Dermis blood vessel endothelial cell (primary cell): ENCODE measurements at places on chromosomes 7 and 10. TPM values are rescaled to one million over a fixed set of nuclear protein-coding genes. Genes with fewer than 3 reads are reported as not detected.

DNA sequence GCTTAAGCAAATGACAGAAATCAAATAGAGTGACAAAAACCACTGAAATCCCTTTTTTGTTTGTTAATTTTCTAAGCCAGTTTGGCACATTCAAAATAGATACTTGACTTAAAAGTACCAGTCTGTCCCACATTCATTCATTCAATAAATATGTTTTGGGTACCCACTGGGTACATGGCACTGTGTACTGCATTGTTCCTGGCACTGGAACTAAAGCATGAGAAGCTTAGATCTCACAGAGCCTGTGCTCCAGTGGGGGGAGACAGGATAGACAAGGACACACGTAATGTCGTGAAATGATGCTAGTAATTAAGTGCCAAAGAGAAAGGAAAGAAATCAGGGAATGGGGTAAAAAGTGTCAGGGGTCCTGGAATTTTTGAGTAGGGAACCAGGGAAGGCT is 13.0 kb downstream of the MTURN start:
- no peak for DNase-seq

DNA sequence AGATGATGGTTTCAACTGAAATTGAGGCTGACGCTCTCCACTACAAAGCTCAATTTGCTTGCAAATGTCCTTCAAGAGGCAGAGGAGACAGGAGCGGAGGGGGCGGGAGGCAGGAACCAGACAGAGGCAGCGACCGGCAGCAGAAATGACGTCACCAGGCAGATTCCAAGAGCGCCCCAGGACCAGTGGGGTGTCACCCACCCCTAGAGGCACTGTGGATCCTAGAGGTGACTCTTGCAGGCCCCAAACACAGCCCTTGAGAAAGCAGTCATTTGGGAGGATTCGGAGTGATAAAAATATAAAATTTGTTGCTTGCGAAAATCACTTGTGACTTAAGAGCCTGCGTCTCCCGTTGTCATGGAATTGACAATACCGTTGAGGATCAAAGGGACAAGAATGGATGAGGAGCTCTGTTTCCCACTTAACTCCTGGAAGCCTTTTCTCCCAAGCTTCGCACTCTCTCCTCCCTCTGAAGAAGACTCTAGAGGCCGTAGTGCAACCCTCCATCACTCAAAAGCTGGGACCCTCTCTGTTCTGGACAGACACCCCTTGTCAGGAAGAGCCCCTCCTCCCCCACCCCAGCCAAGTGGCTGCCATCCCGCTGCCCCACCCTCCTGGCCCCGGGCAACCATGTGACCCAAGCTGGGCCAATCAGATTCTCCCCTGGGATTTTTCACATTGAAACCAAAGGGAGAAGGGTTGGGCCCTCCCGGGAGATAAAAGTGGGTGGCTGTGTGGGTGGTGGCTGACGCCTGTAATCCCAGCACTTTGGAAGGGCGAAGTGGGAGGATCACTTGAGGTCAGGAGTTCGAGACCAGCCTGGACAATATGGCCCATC is 16.3 kb upstream of the SLC29A4 start:
- DNase-seq, result no peak

DNA sequence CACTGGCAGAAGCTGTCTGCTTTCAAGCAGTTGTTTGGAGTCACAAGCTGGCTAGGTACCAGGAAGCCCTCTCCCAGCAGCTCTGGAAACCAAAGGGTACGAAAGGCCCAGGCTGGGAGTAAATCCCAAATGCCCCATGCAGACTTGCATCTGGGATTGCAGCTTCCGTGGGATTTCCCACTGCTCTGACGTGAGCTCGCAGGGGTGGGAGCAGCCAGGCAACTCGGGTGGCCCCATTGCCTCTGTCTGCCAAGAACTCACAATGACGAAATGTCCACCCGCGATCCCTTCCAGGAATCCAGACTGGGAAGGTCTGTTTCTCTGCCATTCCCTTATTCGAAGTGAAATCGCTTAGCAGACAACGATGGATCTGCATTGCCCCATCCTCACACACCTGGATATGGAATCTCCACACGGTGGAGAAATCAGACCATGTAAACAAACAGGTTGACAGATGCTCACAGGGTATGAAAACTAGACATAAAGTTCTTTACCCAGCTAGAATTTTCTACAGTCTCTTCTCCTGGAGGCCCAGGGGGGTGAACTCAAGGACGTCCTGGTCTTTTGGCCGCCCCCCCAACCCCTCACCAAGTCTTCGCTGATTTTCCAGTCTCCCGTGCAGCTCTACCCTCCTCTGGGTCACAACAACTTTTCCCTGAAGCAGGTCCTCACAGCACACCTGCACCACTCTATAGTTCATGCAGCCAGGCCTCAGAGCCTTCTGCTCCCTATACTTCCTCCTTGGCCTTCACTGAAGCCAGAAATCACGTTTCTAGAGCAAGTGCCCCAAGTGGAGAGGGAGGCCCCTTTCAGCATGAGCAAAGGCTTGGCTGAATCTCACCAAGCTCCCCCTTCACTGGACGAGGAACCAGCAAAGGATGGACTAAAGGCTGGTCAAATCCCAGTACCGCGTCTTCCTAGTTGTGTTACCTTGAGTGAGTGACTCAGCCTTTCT is 20.0 kb downstream of the SH3PXD2A start:
- DNase-seq, result no peak

- no peak for DNase-seq
Observed at GRCh38 chr10:93518531-93518930, 22.1 kb downstream of the CEP55 start.

DNA sequence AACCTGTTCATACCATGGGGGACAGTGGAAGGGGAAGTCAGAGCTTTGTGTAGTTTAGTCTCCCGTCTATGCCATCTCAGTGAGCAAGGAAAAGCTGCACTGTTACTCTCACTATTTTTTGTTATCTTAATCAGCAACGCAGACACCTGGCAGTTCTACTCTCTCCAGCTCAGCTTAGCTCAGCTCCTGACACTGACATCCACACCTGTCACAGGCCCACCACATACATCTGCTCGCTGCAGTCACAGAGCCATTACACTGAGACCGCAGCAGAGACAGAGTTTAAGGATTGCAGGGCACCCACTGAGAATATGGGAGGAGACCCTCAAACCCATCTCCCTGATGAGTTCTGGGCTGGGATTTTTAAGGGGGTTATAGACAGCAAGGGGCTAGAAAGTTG is 257.3 kb upstream of the AKR1E2 start:
- DNase-seq, result no peak

DNA sequence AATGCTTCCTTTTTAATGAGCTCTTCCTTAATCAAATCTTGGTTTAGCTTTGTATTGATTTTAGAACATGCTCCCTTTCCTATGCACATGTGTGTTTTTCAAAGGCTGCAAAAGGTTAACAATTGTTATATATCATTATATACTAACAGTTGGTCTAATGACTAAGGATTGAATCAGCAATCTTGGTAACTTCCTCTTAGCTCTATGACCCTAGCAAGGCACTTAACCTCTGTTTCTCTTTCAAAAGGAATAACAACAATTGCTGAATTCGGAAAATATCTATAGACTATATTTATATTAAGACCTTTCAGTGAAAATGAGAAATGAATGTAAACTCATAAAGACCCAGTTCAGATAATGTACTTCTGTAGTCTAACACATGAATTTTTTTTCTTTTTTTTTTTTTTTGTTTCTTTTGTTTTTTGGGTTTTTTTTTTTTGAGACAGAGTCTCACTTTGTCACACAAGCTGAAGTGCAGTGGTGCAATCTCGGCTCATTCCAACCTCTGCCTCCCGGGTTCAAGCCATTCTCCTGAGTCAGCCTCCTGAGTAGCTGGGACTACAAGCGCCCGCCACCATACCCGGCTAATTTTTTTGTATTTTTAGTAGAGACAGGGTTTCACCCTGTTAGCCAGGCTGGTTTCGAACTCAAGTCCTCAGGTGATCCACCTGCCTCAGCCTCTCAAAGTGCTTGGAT is 48.8 kb downstream of the HOXA1 start:
- peak; percentile 70 for DNase-seq

GRCh38 chr10:23402856-23403255 is 36.0 kb upstream of the OTUD1 start:
- DNase-seq, result no peak

DNA sequence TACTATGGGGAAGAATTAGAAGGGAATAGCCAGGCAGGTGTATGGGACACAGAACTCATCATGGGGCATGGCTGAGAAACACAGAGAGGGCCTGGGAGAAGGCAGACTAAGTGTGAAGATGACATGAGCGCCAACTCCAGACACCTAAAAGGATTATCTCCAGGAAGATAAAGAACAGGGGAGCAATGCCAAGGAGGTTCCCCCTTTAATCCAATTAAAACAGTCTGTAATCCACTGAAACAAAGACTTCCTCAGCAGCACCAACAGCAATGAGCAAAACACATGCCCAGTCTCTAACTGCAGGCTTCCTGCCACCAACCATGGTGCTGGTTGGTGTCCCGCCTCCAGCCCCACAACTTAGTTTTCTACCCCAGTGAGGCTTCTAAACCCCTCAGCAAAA is 108.9 kb downstream of the GRID1 start:
- no peak for DNase-seq

GRCh38 chr10:4063717-4064116 is 278.7 kb upstream of the KLF6 start:
- no peak for DNase-seq

DNA sequence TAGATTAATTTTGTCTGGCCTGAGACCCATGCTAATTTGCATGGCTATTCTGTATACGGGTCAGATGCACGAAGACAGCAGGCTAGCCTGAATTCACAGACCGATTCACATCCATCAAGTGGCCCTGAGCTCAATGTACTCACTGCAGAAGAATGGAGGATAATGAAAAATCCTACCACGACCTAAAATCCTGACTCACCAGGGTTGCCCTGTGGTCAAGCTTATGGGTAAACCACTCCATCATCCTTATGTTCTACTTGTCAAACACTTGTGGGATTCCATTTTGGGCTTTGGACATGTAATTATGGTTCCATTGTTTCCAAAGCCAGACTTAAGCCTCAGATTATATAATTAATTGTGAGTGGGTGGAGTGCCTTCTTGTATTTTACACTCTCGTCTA is 110.4 kb upstream of the ZNF438 start:
- no peak for DNase-seq

DNA sequence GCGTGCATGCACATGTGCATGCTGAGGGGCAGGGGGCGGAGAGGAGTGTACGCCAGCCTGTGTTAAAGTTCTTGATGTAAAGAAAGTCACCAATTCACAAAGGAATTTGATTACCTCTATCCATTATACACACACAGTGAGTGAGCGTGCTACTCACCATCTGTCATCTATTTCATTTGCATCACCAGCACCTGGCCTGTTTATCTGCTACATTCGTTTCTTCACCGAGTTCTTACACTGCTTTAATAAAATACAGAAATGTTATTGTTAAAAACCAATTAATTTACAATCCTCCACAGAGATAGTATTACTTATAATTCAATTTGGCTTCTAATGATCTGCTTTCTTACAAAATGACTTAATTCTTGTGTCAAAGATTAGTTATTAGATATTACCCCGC is 32.6 kb downstream of the NEUROD6 start:
- DNase-seq, result no peak

GRCh38 chr10:131196176-131196885 is 115.2 kb downstream of the TCERG1L start:
- no peak for DNase-seq

GRCh38 chr10:32790483-32790882 is 167.5 kb downstream of the ITGB1 start:
- no peak for DNase-seq

DNA sequence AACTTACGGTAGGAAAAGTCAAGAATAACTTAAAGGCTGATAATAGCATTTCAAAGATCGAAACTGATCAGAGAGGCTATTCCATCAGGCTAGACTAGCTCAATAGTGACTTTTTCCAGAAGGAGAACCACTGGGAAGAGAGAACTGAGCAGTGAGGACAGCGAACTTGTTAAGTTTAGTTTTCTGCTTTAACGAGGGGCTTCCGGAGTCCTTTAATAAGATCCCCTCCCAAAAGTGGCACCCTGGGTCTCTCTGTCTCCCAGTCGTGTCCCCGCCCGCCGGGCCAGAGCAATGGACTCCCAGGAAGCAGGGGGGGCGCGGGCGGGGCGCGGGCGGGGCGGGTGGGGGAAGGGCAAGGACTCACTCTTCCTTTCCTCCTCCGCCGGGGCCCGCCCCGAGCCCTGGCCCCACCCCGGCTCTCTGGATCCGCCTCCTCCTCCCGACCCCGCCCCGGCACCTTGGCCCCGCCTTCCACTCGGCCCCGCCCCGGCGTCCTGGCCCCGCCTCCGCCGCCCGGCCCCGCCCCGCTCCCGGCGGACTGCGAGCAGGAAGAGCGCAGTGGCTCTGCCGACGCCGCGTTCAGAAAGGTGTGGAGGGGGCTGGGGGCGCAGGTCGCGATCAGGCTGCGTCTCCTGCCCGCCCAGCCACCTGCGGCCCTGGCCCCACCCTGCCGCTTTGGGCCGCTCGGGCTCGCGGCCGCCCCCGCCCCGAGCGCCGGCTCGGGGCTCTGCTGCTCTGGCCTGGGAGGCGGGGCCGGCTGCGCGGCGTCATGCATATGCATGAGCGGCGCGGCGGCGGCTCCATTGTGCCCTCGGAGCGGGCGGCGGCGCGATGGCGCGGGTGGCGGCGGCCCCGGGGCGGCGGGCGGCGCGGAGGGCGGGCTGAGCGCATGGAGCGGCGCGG is at the start of gene ZMIZ2:
ZMIZ2 (plus strand) TSS at position 803 of the 903 bp plus-strand sequence. CDS start 7,403 bp downstream, outside the sequence.
- DNase-seq, result peak; percentile 91

GRCh38 chr7:158183431-158183830 is 404.2 kb downstream of the PTPRN2 start:
- DNase-seq, result no peak

DNA sequence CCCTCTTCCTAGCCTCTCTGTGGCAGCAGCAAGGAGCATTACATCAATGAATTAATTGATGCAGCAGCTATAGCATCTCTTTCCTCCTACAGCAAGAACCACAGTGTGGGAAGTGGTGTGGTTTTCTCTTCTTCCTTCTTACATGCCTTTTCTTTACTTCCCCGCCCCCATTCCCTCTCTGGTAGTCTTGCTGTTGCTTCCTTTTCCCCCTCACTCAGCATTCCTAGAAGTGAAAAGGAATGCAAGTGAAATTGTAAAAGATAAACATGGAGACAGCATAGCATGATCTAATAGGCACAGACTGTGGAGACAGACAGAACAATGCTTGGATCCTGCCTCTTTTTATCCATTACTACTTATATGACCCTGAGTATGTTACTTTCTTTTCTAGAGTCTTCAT is 370.5 kb upstream of the BMPER start:
- no peak for DNase-seq

DNA sequence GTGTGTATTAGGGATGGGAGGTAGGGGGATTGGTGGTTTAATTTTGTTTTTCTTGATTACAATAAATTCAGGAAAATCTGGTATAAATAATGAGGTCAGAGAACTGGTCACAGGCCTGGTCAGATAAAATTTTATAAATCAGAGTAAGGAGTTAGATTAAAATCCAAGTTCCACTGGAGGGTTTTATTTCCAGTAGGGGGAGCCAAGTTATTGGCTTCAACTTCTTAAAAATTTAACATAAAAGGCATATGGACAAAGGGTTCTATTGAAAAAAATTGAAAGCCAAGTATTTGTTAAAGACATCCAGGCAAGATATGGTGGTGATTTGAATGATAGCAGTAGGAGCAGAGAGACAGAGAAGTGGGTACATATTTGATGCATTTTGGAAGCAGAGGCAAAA is 763.3 kb downstream of the SORCS1 start:
- no peak for DNase-seq

- DNase-seq, result peak; percentile 70
Observed at GRCh38 chr7:95871075-95871848, 98.9 kb downstream of the DYNC1I1 start.

FOXP2 gene
- total RNA-seq, result 3.7 and 11.4 TPM in 2 replicates

SP4 gene
- total RNA-seq, result 6.5 and 8.4 TPM in 2 replicates

STRIP2 gene
- total RNA-seq, result 2.7 and 6.1 TPM in 2 replicates

GIMAP5 gene
- 203 and 350 TPM in 2 replicates for total RNA-seq

OPN1SW gene
- total RNA-seq, result not detected in 2 replicates

HACD1 gene
- total RNA-seq, result 15.5 and 27.9 TPM in 2 replicates
